ENCODE measurements at places on chromosomes 6 and 20.

GRCh38 chr6:39223061-39223460, 6.2 kb downstream of the KCNK5 start:
- DNase-seq = no peak

- no peak for DNase-seq
These were observed 167.9 kb downstream of the ZDHHC14 start for GRCh38 chr6:157548635-157549467.

GRCh38 chr20:44714701-44715498, at the start of gene CCN5:
Gene CCN5 (plus strand): TSS chr20:44715369. CDS start chr20:44715391, 22 bp downstream.
- peak; percentile 81 for DNase-seq

GRCh38 chr6:95244751-95245150, 332.6 kb upstream of the MANEA start:
- no peak for DNase-seq

DNA sequence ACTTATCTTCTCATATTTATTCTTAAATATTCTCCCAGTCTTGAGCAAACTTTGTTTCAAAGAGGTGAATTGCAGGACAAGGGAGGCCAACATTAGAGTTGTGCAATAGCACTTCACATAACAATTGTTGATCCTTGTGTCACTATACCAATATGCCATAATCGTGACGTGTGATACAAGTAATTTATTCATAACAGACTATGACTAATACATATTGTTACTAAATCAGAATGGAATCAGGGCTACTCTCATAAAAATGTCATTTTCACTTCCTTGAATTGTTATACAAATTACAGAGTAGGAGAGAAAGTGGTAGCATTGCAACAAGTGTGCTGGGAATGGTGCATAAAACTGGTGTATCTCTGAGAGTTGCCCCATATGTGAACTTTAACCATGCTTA, 37.2 kb upstream of the PLCB1 start:
- DNase-seq = peak; percentile 39

DNA sequence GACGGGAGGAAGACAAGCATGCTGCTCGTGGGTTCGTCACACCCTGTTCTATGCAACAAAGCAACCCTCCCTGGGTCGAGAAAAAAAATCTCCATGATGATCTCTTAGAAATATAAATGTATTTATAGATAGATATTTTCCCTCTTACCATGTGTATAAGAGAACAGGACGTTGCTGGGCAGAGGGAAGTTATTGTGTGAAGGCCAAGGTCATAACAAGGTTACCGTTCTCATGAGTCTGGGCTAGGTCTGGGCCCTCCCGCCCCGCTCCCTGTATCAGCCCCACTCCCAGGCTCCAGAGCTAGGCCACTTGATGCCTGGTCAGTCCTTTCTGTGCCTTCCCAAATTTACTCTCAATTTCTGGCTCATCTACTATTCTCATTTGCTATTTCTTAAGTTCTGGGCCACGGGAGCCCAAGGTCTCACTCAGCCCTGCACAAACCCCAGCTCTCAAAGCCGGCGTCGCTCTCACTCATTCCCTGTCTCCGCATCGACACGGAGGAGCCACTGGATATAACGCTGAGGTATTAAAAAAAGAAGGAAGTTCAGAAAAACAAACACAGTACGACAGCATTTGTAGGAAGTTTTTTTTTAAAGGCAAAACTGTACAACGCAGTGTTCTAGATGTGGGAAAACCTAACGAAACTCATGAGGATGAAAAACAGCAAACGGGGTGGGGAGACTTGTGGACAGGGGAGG, 96.8 kb downstream of the PSMG4 start:
- DNase-seq = no peak

GRCh38 chr6:8392569-8392968, 42.8 kb downstream of the SLC35B3 start:
- no peak for DNase-seq

GRCh38 chr6:135939208-135939591, 87.7 kb downstream of the PDE7B start:
- peak; percentile 45 for DNase-seq

All from fibroblast of the conjunctiva (primary cell).